ENCODE measurements at places on chromosomes 3 and 15. TPM values are rescaled to one million over a fixed set of nuclear protein-coding genes. Genes with fewer than 3 reads are reported as not detected.

The EXD1 gene
- total RNA-seq: not detected

The INSYN1 gene
- 0.13 TPM for total RNA-seq

The EPHB1 gene
- 3.2 TPM for total RNA-seq

The NDN gene
- total RNA-seq: 12.9 TPM

The MKRN2 gene
- 25.1 TPM for total RNA-seq

The GP9 gene
- not detected for total RNA-seq

The PLCB2 gene
- total RNA-seq: 12.3 TPM

The PIGZ gene
- 44.8 TPM for total RNA-seq

The CNTN4 gene
- 17.3 TPM for total RNA-seq

The SCG3 gene
- 0.85 TPM for total RNA-seq

The WWTR1 gene
- 15.7 TPM for total RNA-seq

The FSIP1 gene
- total RNA-seq: not detected

The CELF6 gene
- total RNA-seq: 3.7 TPM

DNA sequence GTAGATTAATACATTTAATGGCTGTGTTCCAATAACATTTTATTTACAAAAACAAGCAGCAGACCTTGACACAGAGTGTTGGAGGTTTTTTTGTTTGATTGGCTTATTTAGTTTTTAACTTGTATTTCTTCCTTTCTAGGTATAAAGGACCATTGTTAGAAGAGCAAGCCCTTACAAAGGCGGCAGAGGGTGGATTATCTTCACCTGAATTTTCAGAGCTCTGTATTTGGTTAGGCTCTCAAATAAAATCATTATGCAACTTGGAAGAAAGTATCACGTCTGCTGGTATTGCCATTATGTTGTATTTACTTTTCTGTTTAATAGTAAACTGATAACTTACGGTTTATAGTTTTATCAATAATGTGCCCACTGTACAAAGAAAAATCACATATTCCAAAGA is 10.0 kb downstream of the FAM98B start:
- no peak for DNase-seq

DNA sequence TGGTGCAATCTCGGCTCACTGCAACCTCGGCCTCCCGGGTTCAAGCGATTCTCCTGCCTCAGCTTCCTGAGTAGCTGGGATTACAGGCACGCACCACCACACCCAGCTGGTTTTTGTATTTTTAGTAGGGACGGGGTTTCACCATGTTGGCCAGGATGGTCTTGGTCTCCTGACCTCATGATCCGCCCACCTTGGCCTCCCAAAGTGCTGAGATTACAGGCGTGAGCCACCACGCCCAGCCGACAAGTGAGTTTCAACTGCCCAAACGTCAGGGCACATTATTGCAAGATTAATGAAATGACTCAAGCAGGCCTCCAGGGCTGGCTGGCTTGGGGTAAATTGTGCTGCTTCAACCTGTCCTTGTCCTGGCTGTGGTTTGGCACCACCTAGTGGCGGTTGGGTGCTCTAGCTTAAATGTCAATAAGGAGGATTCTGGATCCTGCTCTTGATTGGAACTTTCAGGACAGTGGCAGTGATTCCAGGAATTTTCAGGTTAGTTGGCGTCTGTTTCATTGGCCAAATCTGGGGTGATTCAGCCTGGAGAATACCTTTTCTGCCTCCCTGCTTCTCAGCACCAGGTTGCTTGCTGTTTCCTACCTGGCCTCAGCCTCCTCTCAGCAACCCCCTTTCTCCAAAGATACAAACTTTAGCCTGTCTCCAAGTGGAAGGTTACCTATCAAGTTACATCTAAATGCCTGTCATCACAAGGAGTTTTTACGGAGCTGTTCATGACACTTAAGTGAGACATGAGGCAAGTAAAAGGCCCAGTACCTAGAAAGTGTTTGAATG is 32.4 kb upstream of the SACM1L start:
- peak; percentile 80 for DNase-seq

DNA sequence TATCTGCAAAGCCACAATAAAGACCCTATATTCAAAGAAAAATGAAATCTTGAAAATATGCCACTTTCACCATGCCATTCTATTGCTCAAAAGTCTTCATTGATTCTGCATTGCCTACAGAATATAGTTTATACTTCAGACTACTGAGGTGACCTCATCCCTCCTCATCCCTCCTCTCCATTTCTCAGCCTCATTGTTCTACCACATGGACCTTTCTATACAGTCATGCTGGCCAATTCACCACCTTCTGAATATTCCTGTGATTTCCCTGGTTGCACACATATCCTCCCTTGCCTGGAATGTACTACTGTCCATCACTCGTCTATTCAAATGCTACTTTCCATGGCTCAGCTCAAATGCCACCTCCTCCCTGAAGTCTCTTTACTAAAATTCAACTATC is 3.5 kb upstream of the COL8A1 start:
- DNase-seq: no peak

GRCh38 chr3:127689266-127689860 is 16.6 kb downstream of the ABTB1 start:
- peak; percentile 36 for DNase-seq

GRCh38 chr3:4596612-4597011 is 103.5 kb downstream of the ITPR1 start:
- DNase-seq: no peak

DNA sequence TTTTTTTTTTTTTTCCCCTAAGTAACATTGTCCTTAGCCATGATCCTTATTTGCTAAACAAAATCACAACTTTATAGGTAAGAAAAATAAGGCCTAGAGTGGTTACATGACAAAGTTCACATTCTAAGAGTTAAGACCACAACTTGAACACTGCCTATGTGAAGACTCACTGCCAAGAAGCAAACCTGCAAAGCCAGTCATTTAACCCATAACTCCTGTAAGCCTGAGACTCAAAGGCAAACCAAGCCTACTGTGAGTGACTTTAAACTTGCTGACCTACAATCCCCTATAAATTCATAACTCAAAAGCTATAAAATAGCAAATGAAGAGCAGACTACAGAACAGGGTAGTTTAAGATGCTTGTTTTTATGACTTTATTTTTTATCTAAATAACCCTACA is 12.9 kb upstream of the ANKRD28 start:
- DNase-seq: no peak

- DNase-seq: no peak
These were observed 349.3 kb upstream of the SOX2 start for GRCh38 chr3:181362378-181362777.

- DNase-seq: no peak
These were observed 41.5 kb downstream of the MGLL start for GRCh38 chr3:127780536-127781400.

GRCh38 chr15:101379647-101380046 is 84.6 kb upstream of the SNRPA1 start:
- DNase-seq: no peak

DNA sequence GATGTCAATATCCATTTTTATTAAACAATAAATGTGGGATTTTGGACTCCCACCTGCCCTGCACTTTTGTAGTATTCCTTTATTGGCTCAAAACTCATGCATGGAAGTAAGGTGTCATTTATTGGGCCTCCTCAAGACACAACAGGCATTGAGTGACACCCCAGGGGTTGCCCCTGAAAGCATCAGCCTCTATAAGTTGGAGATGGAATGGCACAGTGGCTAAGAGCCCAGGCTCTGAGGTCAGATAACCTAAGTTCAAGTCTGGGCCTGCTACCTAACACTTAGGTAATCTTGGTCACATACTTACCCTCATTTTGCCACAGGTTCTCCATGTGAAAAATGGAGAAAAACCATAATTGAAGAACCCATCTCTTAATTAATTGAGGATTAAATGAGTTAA is 4.6 kb downstream of the CAPN3 start:
- no peak for DNase-seq

GRCh38 chr3:134677196-134677986 is 26.6 kb upstream of the KY start:
- no peak for DNase-seq

DNA sequence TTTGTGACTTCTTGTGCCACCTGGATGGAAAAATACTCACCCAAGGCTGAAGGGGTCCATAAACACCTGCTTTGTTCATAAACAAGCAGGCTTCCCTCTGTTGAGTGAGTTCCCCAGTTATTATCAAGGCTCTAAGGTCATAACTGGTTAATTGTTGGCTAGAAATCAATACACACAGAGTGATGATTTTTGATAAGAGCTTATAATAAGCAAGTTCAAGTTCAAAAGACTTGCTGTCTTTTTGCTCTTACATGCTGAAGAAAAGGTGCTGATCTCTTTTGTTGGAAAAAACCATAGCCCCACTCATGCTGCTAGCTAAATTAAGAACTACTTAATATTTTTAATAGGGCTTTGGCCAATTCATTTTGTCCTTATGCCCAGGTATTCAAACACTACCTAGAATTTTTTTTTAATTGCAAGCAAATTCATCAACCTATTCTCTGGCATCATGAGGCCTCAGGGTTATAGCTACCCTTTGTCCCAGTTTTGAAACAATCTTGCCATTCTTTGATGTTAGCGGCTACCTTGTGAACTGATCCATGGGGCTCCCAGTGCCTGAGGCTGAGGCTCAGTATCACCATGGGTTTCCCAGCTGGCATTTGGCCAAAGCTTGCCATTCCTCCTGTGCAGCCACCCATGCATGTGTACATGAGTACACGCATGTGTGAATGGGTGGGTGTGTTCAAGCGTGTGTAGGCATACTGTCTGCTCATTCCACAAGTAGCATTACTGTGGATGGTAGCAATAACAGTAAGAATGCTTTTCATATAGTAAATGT is 127.6 kb upstream of the LPP start:
- no peak for DNase-seq

GRCh38 chr3:79285380-79285779 is 482.4 kb downstream of the ROBO1 start:
- no peak for DNase-seq

GRCh38 chr15:98289747-98290146 is 329.2 kb downstream of the ARRDC4 start:
- no peak for DNase-seq

DNA sequence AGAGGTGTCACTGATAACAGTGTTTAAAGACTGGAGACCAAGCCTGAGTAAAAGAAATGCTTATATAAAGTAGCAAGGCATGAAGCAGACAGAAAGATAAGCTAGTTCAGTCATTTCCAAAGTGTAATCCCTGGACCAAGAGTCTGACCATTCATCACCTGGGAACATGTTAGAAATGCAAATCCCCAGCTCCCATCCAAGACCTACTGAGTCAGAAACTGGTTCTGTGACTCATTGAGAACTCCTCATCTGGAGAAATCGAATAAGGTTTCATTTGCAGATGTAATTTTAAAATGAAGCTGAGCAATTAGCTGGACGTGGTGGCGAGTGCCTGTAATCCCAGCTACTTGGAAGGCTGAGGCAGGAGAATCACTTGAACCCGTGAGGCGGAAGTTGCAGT is 473.9 kb upstream of the UBE2E2 start:
- no peak for DNase-seq

- DNase-seq: peak; percentile 58
These were observed 1.4 kb upstream of the WNT5A start for GRCh38 chr3:55488398-55489055.

GRCh38 chr3:13051066-13051465 is 22.2 kb downstream of the IQSEC1 start:
- DNase-seq: no peak

- no peak for DNase-seq
These were observed 106.2 kb upstream of the UBE3A start for GRCh38 chr15:25545017-25545416.

GRCh38 chr15:70198441-70199123 is 100.9 kb upstream of the TLE3 start:
- no peak for DNase-seq

- DNase-seq: no peak
These were observed 269.4 kb downstream of the CLSTN2 start for GRCh38 chr3:140204271-140204984.

- no peak for DNase-seq
These were observed 17.5 kb upstream of the ZBTB20 start for GRCh38 chr3:115164374-115165221.

- no peak for DNase-seq
These were observed 32.1 kb upstream of the TMEM207 start for GRCh38 chr3:190481779-190482178.

DNA sequence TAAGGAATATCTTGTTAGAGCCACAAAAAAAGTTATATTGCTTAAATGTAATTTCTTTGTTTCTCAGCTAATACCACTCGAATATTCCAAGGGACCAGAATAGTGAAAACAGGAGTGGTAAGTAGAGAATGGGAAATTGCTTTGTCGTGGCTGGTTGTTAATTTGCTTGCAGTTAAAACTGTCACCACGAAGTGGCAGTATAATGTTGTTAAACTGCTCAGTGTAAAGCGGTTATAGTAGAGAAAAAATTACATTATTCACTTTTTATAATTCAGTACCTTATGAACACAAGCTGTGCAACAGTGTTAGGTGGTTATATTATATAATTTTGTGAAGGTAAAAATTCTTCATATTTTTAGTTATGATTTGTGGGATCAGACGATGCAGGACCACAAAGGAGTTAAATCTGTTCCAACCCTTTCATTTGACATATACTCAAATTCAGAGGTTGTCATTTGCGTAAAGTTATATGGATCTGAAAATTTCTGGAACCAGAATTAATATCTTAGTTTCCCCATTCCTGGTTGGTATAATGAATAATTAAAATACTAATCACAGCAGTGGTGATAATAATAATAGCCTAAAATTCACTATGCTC is 171.8 kb downstream of the FEZF2 start:
- DNase-seq: no peak

- no peak for DNase-seq
These were observed 2.7 kb downstream of the MYO5C start for GRCh38 chr15:52292780-52293392.

- no peak for DNase-seq
These were observed 1.5 kb upstream of the CLK3 start for GRCh38 chr15:74613953-74614743.

GRCh38 chr3:128655531-128655930 is 4.9 kb upstream of the RPN1 start:
- no peak for DNase-seq

GRCh38 chr3:195226445-195226844 is 44.5 kb downstream of the XXYLT1 start:
- peak; percentile 26 for DNase-seq

DNA sequence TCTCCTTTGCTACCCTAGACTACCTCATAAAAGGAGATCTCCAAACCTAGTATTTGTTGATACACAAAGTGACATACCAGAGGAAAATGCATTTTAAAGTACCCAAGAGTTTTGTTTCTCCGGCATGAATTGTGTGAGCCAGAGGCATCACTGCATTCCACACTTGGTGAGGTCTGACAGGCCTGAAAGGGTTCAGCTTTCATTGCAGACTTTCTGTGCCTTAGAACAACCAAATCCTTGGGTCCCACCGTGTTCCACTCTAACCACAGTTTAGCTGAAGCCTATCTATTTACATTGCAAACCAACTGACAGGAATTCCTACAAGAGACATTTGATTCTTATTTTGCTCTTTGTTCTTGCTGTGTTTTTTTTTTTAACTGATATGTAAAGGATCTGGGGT is 21.0 kb upstream of the EID1 start:
- DNase-seq: no peak

GRCh38 chr3:63655519-63655918 is 3.0 kb downstream of the SNTN start:
- no peak for DNase-seq

DNA sequence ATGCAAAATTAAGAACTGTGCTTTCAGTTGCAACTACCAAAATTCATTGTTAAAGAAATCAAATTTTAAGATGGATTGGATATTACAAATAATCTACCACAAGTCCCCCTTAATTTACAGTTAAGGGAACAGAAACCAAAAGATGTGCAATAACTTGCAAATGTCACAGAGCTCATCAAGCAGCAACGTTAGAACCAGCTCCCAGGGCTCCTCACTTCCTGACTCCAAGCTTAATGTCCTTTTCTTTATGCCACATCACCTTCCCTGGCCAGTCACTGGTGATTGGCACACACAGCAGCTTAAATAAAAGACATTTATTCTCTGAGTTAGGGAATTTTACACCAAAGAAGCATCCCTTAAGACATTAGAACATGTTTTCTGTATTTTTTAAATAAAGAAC is 159.7 kb downstream of the RSL24D1 start:
- DNase-seq: no peak

All from Peyer's patch (tissue), 4 donors.